ENCODE measurements at places on chromosomes 2 and 18. TPM values are rescaled to one million over a fixed set of nuclear protein-coding genes. Genes with fewer than 3 reads are reported as not detected.

The KLHL14 gene
- total RNA-seq: not detected

The SYT4 gene
- not detected for total RNA-seq

GRCh38 chr2:10022966-10023662 is 20.2 kb upstream of the KLF11 start:
- DNase-seq: no peak

- DNase-seq: no peak
These were observed 28.9 kb upstream of the HDAC4 start for GRCh38 chr2:239429473-239430350.

- DNase-seq: no peak
These were observed 32.3 kb downstream of the SPAST start for GRCh38 chr2:32095671-32096070.

Data from activated CD8-positive, alpha-beta memory T cell treated with anti-CD3 and anti-CD28 coated beads, Interleukin-2, amount 10 ng/mL, durations not matched to agents 7 days and 5 days (primary cell).